ENCODE measurements at places on chromosomes 13 and 19.

GRCh38 chr13:47303626-47304025, 406.8 kb upstream of the HTR2A start:
- DNase-seq, result no peak

DNA sequence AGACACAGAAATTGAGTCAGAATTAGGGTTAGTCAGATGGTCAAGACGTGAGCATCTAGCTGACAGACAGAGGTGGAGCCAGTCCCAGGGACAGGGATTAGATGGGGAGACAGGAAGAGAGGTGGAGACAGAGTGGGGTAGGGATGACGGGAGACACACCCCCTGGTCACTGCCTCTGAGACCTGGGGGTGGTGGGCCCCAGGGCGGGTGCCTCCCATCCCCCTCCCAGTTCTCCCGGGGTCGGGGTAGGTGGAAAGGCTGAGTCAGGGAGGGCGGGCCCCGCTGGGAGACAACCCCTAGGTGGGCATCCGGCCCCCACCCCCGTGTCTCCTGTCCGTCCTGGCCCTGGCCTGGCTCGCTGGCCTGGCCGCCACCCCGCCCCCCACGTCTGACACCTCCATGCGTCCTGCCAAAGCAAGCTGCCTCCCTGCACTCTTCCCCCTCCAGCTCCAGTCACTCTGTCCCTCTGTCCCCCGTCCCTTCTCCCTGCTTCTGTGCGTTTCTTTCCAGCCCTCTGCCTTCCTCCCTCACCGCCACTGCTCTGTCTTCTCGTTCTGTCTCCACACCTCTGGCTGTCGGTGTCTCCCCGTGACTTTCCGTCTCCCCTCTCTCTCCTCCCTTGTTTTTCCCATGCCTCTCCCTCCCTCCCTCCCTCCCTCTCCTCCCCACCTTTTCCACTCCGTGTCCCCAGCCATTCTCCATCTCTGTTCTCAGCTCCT, 15.1 kb downstream of the CCDC97 start:
- no peak for DNase-seq

DNA sequence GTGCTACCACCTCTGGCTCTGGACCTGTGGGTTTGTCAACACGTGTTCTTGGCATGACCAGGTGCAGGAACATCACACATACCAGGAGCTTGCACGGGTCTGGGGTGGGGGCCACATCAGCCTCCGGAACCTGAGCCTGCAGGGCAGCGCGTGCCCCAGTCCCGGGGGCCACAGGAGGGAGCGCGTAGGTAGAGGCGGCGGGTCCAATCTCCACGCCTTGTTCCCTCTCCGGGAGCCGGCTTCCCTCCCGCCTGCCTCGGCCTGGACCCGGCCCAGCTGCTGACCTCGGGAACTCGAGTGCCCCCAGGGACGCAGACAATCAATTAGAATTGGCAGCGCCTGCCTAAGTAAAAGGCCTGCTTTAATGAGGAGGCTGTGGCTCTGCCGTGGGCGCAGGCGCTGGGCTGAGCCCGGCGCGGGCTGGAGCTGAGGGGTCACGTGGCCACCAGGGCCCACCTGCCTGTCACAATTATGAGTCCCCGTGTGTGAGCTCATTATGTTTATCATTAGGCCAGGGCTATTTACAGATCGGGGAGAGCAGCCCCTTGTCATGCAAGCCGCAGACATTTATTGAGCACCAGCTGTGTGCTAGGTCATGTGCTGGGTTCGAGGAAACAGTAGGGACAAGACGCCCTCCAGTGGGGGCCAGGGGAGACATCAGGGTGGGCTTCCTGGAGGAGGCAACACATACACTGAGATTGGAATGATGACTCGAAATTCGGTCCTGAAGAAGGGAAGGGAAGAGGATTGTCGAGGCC, 32.2 kb upstream of the TNFAIP8L1 start:
- no peak for DNase-seq

DNA sequence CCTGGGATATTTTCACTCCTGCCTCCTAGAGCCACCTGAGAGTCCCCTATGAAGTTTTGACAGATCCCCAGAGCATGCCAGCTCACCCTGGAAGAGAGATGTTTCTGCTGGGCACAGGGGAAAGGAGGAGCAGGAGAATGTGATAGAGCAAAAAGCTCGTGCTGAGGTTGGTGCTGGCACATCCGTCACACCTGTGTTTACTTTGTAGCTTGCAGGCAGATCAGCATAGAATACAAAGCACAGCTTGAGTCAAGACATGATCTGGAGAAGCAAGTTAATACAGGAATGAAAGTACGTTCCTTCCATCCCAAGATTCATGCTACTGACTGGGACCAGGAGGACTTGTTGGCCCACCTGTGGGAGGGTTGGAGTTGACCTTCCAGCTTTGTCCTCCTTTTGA, 46.1 kb downstream of the HSPH1 start:
- no peak for DNase-seq

DNA sequence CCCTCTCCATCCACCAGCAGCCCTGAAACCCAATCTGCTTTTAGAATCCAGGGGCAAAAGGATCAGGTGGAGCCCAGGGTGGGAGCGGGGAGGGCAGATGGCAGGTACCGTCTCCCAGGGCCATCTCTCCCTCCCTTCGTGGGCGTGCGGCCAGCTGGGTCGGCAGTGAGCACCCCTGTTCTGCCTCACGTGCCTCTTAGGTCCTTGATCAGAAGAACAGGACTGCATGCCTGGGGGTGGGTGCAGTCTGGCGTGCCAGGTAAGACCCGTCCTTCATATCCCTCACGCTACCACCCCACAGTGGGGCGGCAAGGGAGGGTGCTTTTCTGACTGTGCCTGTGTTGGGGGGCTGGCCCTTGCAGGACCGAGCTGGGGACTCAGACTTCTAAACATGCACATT, 2.0 kb downstream of the SLC8A2 start:
- DNase-seq, result no peak

DNA sequence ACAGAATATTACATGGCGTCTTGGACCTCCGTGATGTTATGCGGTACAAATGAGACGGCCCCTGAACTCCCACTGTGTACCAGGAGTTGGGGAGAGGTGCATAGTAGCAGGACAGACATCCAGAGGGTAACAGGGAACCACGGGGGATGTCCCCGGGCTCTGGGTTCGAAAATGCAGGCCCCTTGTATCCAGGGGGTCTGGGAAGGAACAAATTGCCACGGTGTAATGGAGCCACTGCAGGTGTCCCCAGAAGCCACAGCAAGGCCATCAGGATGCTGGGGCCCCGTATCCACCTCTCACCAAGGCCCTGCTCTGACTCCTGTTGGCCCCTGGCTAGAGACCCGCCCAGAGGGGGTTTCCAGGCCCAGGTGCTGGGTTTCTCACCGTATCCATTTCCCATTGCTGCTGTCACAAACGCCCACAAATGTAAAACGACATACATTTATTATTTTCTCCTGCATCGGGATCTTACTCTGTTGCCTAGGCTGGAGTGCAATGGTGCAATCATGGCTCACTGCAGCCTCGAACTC, 77.8 kb downstream of the INSR start:
- DNase-seq, result no peak

- DNase-seq, result no peak
These were observed 41.9 kb upstream of the POSTN start for GRCh38 chr13:37640499-37640898.

- DNase-seq, result no peak
These were observed 7.3 kb downstream of the FGF22 start for GRCh38 chr19:646779-647565.
